AG20443 (cell line): ENCODE measurements at places on chromosomes 4 and X.

GRCh38 chr4:39048311-39048710 lies 13.7 kb upstream of the KLHL5 start:
- no peak for DNase-seq

DNA sequence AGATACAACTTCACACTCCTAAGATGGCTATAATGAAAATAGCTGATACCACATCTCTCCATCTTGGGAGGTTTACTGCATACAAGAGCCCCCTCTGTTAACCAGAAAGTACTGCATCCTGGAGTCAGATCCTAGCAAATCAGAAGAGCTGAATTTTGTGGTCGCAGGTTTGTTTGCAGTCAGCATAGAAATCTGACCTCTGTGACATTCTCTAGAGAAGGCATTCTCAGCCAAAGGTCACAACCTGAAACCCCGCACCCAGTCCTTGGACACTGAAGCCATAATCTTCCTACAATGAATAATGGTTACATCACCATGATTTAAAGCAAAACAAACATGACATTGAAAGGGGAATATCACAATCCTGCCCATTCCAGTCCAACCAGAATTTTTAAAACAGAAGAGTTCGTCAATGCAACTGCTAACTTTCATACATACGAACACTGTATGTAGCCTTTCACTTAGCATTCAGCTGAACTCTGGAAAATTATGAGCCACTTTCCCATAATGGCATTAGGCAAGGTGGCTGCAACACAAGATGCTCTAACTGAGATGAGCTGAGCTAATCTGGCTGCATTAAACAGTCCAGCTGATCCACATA lies 17.6 kb downstream of the HS6ST2 start:
- no peak for DNase-seq

GRCh38 chr4:114864060-114864459 lies 249.4 kb downstream of the NDST4 start:
- no peak for DNase-seq

DNA sequence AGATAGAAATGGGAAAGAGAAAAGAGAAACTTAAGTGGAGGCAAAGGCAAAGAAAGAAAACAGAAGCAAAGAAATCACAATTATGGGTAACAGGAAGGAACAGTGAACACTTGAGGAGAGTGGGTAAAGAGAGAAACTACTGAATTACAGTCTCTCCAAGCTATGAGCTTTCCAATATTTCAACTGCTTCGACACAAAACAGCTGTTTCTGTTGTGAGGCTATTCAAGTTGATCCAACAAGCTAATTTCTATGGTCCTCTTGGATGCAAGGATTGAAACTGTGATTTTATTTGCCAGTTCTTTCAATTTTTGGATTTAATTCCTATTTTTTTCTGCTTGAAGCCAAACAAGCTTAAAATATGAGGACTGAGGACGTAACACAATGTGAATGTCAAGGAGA lies 80.5 kb upstream of the ADGRA3 start:
- DNase-seq: no peak

- no peak for DNase-seq
Observed at GRCh38 chrX:137550665-137551261, 15.2 kb upstream of the ZIC3 start.

DNA sequence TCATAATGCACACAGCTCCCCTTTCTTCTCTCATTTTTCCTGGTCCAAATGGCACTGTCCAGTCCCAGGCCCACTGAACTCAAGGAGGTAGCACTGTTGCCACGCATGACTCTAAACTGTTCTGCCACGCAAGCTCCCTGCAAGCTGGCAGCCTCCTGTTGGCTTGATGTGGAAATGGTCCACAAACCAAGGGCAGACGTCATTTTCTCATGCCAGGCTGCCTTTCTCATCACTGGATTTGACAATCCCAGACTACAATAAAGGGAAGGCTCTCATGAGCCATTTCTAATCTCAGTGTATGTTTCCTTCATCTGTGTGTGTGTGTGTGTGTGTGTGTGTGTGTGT lies 22.4 kb downstream of the OTOP1 start:
- DNase-seq: no peak

- DNase-seq: peak; percentile 67
Observed at GRCh38 chr4:5863461-5864113, 29.3 kb downstream of the CRMP1 start.

DNA sequence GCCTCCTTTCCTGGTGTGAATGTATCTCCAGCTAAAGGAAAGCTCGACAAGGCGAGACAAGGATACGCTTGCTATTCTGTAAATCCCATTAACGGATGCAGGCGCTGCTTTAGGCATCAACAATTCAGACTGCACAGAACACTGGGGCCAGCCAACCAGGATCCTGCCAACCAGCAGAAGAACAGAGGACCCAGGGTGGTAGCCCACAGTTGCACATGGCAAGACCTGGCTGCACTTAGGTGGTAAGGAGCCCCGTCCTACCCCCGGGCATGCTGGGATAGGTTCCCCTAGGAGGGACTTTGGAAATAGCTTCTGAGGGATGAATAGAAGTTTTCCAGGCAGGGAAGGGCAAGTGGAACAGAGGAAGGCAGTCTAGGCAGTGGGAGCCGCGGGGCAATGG lies 20.7 kb downstream of the PSAPL1 start:
- DNase-seq: no peak

GRCh38 chrX:107700317-107700774 lies 72.0 kb downstream of the PRPS1 start:
- peak; percentile 28 for DNase-seq

GRCh38 chrX:83771664-83772063 lies 89.3 kb upstream of the CYLC1 start:
- DNase-seq: no peak

GRCh38 chrX:24158881-24159280 lies 9.4 kb downstream of the ZFX start:
- no peak for DNase-seq

DNA sequence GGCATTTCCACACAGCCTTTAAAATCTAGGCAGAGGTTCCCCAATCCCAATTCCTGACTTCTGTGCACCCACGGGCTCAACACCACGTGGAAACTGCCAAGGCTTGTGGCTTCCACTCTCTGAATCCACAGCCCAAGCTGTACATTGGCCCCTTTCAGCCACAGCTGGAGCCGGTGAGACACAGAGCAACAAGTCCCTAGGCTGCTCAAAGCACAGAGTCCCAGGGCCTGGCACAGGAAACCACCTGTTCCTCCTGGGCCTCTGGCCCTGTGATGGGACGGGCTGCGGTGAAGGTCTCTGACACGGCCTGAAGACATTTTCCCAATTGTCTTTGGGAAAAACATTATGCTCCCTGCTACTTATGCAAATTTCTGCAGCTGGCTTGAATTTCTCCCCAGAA lies 500.0 kb downstream of the FSTL5 start:
- DNase-seq: no peak

DNA sequence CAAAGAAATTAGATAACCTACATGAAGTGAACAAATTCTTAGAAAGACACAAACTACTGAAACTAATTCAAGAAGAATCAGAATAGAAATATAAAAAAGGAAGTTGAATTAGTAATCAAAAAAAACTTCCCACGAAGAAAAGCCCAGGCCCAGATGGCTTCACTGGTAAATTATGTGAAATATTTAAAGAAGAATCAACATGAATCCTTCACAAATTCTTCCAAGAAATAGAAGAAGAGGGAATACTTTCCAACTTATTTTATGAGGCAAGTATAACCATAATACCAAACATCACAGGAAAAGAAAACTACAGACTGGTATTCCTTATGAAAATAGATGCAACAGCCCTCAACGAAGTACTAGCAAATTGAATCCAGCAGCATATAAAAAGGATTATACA lies 30.7 kb downstream of the MOSPD2 start:
- DNase-seq: no peak

GRCh38 chr4:71832049-71832448 lies 48.2 kb upstream of the GC start:
- no peak for DNase-seq

DNA sequence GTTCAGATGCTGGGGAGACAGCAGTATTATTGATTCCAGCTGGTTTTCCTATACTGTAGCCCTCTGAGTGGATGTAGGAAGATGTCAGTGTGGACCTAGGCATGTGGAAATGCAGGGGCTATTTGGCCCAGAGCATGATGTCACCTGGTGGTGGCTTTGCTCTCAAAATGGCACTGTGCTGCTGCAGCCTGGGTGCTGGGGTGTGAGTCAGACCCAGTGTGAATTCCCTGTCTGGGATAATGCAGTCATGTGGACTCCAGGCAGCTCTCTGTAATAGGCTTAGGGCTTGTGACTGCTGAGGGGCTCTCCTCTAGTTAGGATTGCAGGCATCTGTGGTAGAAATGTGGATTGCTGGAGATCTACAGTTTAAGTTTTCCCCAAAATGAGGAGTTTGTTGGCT lies 70.7 kb downstream of the DCAF8L2 start:
- DNase-seq: no peak

- no peak for DNase-seq
Observed at GRCh38 chr4:20268028-20268427, 16.3 kb downstream of the SLIT2 start.

GRCh38 chr4:173752610-173753230 lies 222.7 kb upstream of the HAND2 start:
- DNase-seq: peak; percentile 16

DNA sequence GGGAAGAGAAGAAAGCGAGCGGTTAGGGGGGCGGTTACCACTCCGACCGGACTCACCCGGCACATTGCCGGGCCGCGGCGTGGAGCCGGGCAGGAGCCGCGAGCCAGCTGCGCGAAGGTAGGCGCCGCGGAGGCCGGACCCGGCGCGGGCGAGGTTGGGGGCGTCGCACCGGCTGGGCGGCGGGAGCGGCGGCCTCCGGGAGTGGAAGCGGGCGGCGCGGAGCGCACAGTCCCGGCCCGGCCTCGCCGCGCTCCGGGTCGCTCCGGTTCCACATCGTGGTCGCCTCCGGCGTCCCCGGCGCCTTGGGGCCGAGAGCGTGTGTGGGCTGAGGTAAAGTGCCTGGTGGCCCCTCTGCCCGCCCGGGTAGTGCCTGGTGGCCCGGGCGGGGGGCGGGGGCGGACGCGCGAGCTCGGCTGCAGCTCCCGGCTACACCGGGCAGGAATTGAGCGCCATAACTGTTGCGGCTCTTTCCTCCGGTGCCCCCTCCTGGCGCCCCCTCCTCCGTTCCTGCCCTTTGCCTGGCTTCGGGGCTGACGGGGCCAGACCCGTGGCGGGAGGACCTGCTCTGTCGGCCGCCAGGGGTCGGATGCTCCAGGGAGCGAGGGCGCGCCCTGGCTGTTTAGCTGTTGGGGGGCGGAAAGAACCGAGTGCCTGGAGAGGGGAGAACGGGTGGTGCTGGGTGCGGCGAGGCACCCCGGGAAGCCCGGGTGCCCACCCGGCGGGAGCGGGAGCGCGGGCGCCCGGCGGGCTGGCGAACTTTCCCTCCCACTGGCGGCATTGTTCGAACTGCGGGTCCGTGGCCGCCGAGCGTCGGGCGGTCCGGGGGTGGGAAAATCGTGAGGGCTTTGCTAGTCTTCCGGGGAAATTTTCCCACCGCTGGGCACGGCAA lies 626 bp downstream of the JADE3 start:
- DNase-seq: peak; percentile 66

GRCh38 chr4:75018811-75019479 lies 86.0 kb downstream of the PARM1 start:
- no peak for DNase-seq

DNA sequence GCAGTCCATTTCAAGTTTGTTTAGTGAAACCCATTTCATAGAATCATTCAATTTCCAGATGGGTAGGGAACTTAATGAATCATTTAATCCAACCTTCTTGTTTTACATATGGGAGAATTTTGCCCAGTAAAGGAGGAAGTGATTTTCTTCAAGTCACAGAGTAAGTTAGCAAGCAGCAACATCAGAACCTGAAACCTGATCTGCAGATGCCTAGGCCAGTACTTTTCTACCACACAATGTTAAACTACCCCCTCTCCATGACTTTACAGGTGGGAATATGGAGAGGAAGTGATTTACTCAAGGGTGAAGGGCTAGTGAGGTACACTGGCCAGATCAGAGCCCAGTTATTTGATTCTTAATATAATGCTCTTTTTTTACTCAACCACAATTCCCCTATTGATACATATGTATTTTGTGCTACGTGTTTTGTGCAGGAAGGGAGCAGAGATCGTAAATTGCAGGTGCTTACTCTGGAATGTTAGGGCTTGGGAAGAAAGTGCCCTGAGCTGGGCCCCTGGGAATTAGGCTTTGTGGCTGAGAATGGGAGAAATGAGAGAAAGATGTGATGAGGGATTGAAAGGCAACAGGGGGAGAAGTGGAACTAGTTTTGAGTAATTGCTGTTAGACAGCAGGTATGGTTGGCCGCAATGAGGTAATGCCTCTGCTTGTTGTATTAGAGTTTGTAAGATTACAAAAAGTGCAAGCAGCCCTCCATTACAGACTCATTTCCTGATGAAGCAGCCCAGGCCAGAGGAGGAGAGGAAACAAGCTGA lies 6.8 kb downstream of the LHFPL1 start:
- DNase-seq: no peak

DNA sequence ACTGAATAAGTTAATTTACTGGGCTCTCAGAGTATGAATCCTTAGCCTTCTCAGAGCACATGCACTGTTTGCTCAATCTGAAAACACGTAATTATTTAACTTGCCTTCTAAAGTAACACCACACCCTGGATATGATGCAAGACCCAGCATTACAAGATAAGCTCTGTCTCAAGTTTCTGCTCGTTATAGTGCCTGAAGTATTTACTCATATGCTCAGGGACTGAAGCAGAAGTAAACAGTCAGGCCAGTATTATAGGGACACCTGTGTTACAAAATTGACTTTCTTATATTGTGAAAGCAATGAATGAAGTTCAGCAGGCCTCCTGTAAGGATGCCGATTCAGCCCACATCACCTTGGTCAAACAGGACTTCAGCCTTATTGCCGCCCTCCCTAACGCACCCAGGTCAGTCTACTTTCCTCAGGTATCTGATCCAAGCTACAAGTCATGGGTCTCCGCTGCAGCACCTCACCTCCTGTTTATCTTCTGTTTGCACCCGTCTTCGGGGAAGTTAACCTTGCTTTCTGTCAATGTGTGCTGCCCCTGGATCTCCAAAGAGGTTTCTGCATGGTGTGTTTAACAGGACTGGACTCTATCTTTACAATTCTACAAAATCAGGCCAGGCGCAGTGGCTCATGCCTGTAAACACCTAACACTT lies 42.8 kb upstream of the KLF3 start:
- DNase-seq: peak; percentile 70

- no peak for DNase-seq
Observed at GRCh38 chr4:1087371-1087770, 26.0 kb downstream of the RNF212 start.

GRCh38 chr4:56909086-56909894 lies 1.6 kb downstream of the REST start:
- DNase-seq: peak; percentile 76

- DNase-seq: no peak
Observed at GRCh38 chr4:39043861-39044363, 11.7 kb upstream of the TMEM156 start.

DNA sequence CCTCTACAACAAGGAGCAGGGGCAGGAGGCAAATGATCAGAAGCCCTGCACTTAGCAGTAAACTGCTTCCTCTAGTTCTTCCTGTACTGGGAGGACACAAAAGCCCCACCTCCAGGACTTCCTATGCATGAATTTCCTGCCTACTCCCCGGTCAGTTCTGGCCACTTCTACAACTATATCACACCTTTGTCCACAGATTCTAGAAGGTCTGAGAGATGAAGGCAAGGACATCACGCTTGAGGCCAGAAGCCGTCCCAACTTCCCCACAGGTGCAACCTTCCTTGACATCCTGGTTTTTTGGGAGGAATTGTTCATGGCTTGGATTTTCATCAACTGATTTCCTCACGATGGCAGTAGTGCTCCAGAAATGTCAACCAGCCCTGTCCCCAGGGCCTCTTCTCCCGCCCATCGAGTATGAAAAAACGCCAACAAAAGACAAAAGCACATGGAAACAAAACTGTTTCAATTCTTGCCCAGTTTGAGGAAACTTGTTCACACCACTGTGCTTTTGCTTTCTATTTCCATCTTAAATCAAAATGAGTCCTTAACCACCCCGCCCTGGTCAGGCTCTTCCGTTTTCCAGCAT lies 206.5 kb upstream of the STK26 start:
- DNase-seq: peak; percentile 65
